ENCODE measurements at places on chromosomes 16 and 17.

GRCh38 chr16:69532641-69533455 is 32.9 kb upstream of the NFAT5 start:
- no peak for DNase-seq

DNA sequence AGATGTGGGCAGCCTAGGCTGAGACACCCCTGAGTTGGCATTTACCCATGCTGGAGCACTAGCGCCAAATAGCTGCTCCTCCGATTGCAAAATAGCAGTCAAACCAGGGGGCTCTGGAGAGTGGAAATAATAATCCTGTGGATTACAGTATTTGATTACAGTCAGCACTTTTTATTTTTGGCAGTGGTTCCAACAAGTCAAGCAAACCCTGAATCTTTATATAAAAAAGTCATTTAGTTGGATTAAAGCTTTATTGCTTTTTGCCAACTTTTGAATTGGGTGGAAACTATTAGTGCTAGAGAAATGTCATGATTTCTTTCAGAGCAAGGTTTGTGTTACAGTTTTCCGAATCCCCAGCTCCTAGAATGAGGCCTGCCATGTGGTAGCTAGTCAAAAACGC is 99.3 kb upstream of the FAM20A start:
- DNase-seq = no peak

- DNase-seq = no peak
Observed at GRCh38 chr17:36727052-36727451, 125.7 kb downstream of the MRM1 start.

DNA sequence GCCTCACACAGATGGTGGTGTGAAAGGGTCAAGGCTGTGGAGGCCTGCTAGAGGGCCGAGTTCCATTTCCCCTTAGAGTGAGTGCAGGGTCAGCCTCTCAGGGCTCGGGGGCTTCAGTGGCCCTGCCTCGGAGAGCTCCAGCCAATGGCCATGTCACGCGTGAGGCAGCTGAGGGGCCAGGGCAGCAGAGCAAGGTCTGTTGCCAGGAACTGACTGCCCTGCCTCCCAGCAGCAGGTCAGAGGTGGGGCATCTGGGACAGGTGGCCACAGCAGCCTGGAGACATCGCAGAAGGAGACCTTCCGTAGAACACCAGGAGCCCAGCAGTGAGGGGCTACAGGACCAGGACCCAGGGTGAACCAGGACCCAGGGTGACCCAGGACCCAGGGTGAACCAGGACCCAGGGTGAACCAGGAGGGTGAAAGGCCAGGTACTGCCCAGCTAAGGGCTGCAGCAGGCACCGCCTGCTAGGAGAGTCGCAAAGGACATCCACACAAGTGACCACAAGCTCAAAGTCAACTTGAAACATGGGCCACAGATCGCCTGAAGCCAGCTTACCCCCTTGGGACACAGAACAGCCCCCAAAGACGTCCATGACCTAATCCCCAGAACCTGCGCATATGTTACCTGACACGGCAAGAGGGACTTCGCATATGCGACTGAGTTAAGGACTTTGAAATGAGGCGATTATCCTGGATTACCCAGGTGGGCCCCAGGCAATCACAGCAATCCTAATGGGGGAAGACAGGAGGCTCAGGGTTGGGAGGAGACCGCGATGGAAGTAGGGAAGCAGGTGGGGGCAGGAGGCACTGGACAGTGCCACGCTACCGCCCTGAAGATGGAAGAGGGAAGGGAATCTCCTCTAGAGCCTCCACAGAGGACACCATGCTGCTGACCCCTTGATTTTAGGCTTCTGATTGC is 4.8 kb upstream of the MEAK7 start:
- no peak for DNase-seq

DNA sequence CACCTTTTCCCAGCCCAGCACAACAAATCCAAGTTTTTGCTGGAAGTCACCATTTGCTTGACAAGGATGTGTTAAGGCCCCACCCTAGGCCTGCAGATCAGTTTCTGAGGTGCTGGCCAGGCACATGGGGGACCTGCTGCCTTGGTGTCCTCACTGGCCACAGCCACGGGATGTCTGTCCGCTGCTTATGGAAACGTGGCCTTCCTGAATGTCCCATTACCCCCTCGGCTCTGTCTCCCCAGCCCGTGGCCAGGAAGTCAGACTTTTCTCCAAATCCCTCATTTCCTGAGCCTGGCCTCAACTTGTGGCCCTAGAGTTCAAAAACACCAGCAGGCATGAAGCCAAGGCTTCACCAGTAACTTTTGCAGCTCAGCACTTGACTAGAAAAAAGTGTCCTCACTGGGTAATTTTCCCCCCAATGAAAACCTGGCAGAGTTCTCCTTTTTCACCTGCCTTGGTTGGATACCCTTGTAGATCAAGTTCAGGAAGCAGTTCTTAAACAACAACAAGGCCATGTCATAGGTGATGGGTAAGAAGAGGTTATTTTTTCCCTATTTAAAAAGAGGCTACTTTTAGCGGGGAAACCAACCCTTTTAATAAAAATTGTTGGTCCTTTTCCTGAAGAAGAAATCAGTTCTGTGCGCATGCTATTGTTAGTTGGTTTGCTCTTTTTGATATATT is 80.8 kb downstream of the SOCS1 start:
- no peak for DNase-seq

- no peak for DNase-seq
Observed at GRCh38 chr17:52178012-52178411, 19.5 kb upstream of the CA10 start.

GRCh38 chr17:67174190-67174589 is 70.8 kb downstream of the HELZ start:
- no peak for DNase-seq

Data from SIG-M5 (cell line).